ENCODE measurements at places on chromosomes 5 and 9.

DNA sequence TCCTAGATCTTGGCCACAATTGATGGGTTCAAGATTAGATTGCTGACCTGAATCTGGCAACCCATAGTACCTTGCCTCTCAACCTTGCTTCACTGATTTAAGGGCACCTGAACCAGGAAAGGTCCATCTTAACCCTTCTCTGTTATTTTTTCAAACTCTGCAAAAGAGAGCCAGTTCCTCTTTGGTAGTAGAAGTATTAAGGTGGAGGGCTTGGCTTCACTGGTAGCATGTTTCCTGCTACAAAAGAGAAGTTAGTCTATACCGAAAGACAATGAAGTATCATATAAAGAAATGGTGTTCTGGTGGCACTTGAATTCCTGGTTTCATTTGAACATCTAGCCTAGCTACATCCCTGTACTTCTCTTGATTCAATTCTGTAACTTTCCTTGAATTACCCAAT lies 8.5 kb downstream of the ALG2 start:
- no peak for DNase-seq

DNA sequence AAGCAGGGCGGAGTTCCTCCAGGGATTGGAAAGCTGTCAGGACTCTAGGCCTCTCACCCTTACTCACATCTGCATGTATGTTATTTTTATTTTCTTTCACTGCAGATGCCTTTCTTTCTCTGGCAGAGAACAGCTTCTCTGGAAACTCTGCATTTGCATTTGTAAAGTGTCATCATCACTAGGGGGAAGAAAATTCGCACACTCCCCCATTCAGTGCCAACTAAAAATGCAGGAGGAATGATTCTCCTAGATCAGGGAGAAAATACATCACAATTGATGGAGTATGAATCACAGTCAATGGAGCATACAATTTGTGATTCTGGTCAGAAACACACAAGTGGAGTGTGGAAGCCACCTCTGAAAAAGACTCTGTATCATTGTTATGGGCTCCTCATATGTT lies 351.4 kb upstream of the FTMT start:
- no peak for DNase-seq

DNA sequence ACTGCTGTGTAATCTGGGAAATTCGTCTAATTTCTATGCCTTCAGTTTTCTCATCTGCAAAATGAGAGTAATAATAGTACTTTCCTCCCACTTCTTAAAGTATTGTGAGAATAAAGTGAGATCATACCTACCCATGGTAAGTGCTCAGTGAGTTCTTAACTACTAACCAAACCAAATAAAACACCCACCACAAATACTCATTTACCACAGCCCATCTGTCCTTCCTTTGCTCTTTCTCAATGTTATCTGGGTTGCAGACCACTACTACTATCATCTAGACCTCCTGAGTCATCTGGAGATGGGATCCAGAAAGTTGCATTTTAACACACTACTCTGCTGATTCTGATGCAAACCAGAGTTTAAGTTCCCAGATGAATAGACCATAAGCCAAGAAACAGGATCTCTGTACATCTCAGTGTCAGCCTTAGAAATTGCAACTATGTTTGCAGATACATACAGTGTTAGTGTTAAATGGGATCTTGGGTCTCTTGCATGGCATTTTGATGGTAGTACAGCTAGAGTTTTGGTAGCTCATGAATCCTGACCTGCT lies 105.4 kb upstream of the ATP10B start:
- no peak for DNase-seq

- DNase-seq: no peak
These were observed 10.0 kb downstream of the CEMIP2 start for GRCh38 chr9:71758277-71758676.

GRCh38 chr9:133032171-133032570 lies 1.4 kb downstream of the GTF3C5 start:
- DNase-seq: no peak

DNA sequence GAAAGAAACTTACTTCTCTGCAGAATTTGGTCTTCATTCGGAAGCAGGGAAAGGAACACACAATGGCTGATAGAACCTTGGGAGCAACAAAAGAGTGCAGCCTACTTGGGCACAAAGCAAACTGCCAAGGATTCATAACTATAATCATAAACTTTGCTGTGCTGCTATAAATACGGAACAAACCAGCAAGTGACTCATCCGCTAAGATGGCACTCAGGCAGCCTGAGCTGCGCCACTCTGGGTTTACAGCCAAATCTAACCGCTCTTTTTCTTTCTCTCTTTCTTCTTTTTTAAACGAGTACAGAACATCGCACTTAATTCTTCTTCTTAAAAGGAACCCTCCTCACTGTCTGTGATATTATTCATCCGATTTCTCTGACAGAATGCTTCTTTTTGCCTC lies 81.1 kb downstream of the PTPN3 start:
- DNase-seq: no peak

- no peak for DNase-seq
These were observed 61.3 kb downstream of the TTLL11 start for GRCh38 chr9:122031776-122032175.

DNA sequence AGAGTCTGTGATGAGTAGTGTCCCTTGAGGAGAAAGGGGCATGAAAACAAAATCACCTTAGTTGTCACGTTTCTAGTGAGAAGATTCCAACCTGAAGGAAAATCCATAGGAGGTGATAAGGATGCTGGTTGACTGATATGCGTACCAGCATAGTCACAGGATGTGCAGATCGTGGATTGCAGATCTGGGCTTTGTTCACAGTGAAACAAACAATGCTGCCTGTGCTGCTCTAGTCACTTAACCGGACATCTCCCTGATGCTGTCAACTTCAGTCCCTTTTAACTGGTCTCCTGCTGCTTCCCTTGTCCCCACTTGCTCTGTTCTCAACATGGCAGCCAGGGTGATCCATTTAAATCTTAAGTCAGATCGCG lies 89.7 kb downstream of the IQGAP2 start:
- no peak for DNase-seq

Data from COLO829 (cell line).